ENCODE measurements at places on chromosomes 13 and 19.

- DNase-seq: no peak
Measured at GRCh38 chr13:77913003-77913402, 5.6 kb downstream of the EDNRB start.

DNA sequence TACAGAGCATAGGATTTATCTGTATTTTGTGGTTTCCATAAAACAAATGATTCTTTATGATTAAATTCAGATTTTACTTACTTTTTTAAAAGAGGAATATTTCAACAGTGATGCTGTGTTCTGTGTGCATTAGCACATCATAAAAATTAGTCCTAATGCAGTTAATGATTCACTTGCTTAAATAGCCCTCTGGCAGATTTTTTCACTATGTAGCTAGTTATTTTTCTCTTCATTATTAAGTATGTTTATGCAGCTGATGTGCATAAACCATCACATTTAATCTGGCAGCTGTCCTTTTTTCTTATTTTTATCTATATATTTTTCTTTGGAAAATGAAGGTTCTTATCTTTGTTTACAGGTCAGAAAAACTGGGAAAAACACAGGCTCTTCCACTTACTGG is 127.2 kb downstream of the ZNF486 start:
- no peak for DNase-seq

GRCh38 chr19:41601771-41602170 is 25.1 kb downstream of the CEACAM4 start:
- no peak for DNase-seq

GRCh38 chr13:72121466-72121865 is 254.5 kb upstream of the DACH1 start:
- DNase-seq: peak; percentile 20

GRCh38 chr19:30883071-30883470 is 466.2 kb downstream of the TSHZ3 start:
- DNase-seq: no peak

GRCh38 chr19:17755977-17756670 is 4.8 kb downstream of the FCHO1 start:
- peak; percentile 72 for DNase-seq

- no peak for DNase-seq
Measured at GRCh38 chr19:44755219-44755618, 6.7 kb downstream of the BCL3 start.

DNA sequence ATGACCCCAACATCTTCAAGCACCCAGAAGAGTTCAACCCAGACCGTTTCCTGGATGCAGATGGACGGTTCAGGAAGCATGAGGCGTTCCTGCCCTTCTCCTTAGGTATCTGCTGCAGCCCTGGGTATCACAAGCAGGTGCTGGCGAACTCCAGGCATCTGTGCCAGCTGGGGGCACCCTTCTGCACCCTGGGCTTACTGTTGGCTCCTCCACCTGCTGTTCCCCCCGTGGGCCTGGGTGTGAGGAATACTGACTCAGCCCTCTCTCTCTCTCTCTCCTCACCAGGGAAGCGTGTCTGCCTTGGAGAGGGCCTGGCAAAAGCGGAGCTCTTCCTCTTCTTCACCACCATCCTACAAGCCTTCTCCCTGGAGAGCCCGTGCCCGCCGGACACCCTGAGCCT is 13.0 kb downstream of the CYP2S1 start:
- no peak for DNase-seq

DNA sequence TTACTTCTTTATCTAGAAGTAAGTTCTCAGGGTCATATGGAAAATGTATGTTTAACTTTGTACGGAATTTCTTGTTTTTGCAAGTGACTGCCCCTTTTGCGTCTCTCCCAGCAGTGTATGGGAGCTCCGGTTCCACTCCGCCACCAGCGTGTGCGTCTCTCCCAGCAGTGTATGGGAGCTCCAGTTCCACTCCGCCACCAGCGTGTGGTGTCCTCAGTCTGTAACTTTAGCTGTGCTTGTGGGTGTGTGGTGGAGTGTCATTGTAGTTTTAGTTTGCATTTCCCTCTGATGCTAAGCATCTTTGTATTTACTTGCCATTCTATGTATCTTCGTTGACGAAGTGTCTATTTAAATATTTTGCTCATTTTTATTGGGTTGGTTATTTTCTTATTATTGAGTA is 2.4 kb downstream of the CUL4A start:
- DNase-seq: no peak

- DNase-seq: no peak
Measured at GRCh38 chr13:62525652-62526051, 1110.0 kb upstream of the PCDH20 start.

DNA sequence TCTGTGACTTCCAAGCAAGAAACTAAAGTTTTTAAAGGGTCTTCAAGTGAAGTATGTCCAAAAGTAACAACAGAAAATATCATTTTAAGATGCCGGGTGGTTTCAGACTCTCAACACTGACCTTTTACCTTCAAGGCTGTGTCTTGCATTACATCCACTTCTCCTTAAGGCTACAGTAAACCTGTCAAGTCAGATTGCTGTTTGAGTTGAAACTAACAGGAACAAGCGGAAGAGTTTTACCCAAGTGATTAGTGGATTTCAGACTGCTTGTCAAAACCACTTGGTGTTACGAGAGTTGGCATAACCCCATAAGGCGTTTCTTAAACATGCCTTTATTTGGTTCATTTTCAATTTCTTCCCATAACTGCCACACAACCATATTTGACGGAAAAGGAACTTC is 283.1 kb downstream of the DCT start:
- DNase-seq: no peak

GRCh38 chr13:62357887-62358645 is 942.4 kb upstream of the PCDH20 start:
- DNase-seq: peak; percentile 58

DNA sequence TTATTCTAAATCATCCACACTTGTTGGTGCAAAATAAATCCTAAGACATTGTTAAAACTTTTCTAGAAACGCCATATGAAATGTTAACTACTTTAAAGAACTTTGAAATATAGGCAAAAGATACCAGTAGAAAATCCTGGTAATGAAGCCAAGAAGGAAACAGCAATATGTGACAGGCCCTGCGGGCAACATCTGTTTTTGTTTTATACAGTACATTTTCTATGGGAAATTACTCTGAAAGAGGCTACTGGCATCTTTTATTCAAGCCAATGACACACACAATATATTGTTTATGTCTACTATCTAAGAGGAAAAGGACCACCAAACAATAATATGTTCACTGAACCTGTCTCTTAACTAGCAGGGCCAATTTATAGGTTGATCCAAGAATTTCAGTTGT is 829.7 kb downstream of the PCDH17 start:
- DNase-seq: no peak

GRCh38 chr13:112184851-112185371 is 118.0 kb downstream of the SOX1 start:
- no peak for DNase-seq

GRCh38 chr19:4582980-4583842 is 23.7 kb upstream of the SEMA6B start:
- no peak for DNase-seq

DNA sequence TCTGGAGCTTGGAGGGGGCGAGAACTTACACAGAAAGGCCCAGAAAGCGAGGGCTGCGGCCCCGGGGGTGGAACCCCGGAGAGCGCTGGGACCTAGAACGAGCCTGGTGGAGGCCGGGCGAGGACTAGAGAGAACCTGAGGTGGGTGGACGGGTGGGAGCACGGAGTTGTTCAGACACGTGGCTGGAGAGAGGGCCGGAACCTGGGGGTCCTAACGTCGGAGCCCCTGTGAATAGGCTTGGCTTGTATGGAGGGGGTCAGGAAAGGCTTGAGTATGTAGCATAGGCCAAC is 383 bp downstream of the ZNF581 start:
- DNase-seq: no peak

DNA sequence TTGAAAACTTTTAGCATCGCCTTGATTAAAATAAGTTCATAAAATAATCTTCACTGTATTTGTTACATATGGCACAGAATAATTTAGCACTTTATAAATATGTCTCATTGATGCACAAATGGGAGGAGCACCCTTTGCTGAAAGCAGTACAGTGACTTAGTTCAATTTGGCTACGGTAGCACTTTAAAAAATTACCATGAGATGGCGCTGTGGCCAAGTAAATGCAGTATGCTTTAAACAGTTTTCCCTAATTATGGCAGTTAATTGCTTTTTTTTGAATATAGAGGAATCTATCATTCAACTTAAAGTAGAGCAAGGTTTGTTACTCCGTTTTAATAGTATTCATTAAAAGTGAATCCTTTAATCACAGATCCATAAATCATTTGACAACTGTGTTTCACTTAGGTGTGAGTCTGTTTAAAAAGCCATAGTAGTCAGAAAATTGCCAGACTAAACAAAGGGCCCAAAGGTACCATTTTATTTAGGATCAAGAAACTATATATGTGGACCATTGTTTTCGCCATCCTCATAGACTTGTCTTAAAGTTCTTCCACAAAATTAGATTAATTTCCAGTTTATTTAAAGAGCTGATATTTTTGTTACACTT is 34.7 kb upstream of the ESD start:
- peak; percentile 25 for DNase-seq

DNA sequence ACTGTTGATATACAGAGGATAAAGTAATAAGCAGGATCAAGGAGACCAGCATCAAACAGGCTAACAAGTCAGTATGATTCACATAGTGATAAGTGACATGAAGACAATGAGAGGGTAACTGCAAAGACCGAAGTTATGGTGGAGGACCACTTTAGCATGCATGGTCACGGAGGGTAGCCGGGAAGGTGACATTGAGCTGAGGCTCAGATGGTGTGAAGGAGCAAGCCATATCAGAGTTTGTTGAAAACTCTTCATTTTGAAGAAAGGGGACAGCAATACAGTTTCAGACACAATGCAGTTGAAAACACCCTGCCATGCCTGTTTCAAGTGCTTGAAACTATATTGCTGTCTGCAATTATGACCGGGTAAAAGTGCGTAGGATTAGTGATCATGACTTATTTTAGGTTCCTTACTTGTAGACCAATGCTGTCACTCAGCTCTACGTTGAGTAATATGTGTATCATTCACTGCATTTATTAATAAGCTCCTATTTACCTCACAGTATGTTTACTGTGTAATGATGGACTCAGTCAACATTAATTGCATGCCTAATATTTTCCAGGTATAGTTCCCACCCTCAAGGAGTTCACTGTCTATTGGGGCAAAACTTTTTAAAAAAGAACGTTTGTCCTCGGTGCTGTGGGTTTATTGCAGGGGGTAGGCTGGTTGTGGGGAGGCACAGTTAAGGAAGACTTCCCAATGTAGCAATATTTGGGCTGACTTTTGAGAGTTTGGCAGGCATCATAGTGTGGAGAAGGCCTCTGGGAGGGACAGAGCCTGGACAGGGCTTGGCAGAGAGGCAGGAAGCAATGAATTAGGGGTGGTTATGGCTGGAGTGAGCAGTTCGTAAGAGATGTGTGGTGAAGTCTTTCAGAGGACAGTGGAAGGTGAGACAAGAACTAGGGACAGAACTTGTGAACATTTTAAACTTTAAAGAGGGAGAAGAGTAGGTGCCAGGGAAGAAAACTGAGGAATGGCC is 3.2 kb downstream of the UBAC2 start:
- no peak for DNase-seq

GRCh38 chr19:40240332-40240731 is 13.8 kb upstream of the CCNP start:
- DNase-seq: no peak

GRCh38 chr19:48830965-48831364 is 5.3 kb downstream of the HSD17B14 start:
- DNase-seq: no peak
